ENCODE measurements at places on chromosomes 7 and 10.
A peak's percentile ranks its signal among the peaks of the same experiment; 100 is the strongest.

DNA sequence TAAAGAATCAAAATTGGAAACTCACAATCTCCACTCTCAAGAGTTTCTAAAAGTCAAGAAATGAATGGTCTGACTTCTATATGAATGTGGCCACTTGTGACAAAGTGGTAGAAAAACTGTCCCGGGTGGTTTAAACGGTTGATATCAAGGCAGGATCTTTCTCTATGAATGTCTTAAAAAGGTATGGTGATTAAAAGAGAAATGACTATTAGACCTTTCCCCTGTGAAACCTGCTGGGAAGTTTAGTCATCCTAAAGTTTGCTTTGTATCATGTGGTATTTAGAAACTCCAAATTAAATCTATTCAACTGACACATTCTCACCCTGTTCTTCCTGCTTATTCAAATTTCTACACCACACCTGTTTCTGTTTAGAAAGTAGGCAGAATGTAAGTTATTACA, 492.5 kb downstream of the XPNPEP1 start:
- no peak overlapping the region for H3K4me3 ChIP-seq
- DNase-seq = no peak
- no peak overlapping the region for H3K27ac ChIP-seq
- H3K27me3 ChIP-seq = no peaks in the 10 kb centered on the region

DNA sequence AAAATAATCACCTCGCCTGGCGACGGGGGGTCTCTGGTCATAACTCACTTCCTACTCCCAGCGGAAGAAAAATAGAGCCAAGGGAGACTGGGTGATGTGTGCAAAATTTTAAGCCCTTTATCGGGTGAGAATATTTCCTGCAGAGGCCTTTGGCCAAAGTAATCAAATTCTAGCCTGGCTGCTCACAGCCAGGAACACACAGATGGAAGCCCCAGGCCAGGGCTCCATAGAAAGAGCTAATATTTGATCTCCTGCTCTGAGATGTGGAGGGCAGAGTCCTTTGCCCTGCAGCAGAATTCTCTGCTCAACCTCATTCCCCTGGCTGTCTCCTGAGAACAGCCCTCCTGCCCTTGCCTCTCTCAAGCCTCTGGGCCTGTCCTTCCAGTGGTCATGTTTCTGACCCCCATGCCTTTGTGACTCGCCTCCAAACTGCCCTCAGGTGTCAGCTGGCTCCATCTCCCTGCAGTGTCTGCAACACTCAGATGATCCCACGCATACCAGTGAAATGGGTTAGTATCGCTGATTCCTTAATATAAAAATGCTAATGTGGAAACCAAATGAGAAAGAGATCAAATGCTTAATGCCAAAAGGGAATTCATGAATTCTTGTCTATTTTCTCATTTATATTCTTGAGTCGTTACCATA, 34.5 kb downstream of the FRMD4A start:
- H3K4me3 ChIP-seq = no peak overlapping the region
- DNase-seq = no peak
- H3K27me3 ChIP-seq = peaks cover 12% of the 10 kb centered on the region
- H3K4me1 ChIP-seq = no peaks in the 10 kb centered on the region
- H3K36me3 ChIP-seq = no peaks in the 10 kb centered on the region
- no peak overlapping the region for H3K27ac ChIP-seq

GRCh38 chr10:102120991-102121738, 997 bp upstream of the LDB1 start:
- H3K4me1 ChIP-seq = peaks cover 42% of the 10 kb centered on the region
- no peaks in the 10 kb centered on the region for H3K36me3 ChIP-seq
- no peak for DNase-seq
- no peak overlapping the region for H3K27ac ChIP-seq

DNA sequence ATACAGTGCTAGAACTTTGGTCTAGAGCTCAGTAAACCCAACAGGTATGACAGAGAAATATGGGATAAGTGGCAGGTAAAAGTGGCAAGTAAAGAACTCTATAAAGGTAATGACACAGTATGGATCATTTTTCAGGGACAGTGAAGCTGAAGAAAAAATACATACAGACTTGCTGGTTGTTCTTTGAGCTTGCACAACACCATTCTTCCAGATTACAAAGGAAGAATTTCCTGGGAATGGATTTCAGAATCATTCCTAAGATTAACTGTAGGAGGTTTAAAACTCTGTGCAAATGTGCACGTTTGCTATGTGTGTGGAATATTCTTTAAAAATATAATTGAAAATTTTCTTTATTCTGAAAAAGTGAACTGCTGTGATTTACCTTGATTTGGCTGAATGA, 36.0 kb downstream of the PHF14 start:
- no peak overlapping the region for H3K4me3 ChIP-seq
- H3K27me3 ChIP-seq = no peaks in the 10 kb centered on the region
- H3K4me1 ChIP-seq = no peaks in the 10 kb centered on the region
- H3K36me3 ChIP-seq = no peaks in the 10 kb centered on the region
- H3K27ac ChIP-seq = no peak overlapping the region

DNA sequence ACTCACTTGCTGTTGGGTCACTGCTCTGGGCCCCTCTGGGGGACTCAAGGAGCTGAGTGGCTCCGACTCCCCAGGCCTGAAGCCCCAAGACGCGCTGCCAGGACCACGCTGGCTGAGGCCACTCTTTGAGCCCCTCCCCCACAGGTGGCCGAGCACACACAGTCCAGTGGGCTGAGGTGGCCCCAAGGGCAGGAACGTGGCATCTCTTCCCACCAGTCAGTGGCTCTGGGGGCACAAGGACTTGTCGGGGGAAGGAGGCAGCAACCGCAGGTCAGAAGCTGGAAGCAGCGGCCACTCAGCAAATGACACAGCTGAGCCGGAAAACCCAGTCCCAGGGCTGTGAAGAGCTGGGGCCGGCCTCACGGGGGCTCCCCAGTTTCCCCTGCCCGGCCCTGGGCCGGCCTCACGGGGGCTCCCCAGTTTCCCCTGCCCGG, 24.1 kb downstream of the GRIFIN start:
- no peak overlapping the region for H3K27ac ChIP-seq
- no peak for DNase-seq

DNA sequence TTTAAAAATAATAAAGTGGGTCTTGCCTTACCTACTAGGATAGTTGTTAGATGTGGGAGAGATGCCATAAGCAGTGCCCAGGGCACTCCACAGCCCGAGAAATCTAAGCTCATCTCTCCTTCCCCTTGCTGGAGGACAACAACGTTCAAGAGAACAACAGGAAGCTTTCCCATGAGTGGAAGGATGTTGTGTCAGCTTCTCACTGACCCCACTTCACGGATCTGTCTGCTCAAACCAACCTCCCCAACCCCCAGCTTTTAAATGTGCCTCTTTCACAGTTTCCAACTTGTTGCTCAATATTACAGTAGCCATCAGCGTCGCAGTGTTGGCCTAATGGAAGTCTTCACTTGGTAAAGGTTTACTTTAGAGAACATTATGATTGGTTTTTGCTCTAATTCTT, 72.1 kb downstream of the PTPRE start:
- no peak overlapping the region for H3K4me3 ChIP-seq
- no peak overlapping the region for H3K27ac ChIP-seq
- no peak for DNase-seq
- H3K36me3 ChIP-seq = no peaks in the 10 kb centered on the region

DNA sequence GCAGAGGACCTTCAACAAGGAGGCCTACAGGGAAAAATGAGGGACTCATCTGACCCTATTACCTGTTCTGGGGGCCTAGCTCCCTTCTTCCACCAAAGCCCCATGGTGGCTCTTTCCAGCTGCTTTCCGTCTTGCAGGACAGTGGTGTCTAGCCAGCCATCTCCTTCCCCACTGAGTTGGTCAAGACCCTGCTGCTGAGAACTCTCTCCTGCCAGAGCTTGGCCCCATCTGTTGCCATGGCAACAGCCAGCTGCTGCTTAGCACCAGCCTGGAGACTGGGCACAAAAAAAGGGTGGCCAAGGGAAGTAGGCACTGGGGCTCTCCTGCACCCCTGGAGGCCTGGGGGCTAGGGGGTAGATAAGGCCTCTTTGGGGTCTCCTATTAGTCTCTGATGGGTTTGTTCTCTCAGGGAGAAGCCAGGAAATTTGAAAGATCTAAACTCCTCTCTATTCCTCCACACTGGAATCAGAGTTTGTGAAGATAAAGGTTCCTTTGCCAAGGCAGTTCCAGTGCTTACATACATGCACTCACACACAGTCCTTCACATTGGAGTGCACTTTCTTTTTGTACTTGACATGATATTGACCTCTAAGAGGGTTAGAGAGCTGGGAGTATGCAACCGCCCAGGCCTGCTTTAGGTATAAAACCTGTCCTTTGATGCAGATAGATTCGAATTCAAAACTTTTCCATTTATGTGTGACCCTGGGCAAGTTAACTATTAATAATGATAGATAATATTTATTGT, 15.8 kb downstream of the TSPAN33 start:
- peaks cover 7% of the 10 kb centered on the region for H3K27me3 ChIP-seq
- H3K36me3 ChIP-seq = no peaks in the 10 kb centered on the region
- DNase-seq = no peak

GRCh38 chr10:29083096-29083495, 205.8 kb upstream of the LYZL1 start:
- no peak overlapping the region for H3K27ac ChIP-seq
- no peak overlapping the region for H3K4me3 ChIP-seq
- no peaks in the 10 kb centered on the region for H3K36me3 ChIP-seq

DNA sequence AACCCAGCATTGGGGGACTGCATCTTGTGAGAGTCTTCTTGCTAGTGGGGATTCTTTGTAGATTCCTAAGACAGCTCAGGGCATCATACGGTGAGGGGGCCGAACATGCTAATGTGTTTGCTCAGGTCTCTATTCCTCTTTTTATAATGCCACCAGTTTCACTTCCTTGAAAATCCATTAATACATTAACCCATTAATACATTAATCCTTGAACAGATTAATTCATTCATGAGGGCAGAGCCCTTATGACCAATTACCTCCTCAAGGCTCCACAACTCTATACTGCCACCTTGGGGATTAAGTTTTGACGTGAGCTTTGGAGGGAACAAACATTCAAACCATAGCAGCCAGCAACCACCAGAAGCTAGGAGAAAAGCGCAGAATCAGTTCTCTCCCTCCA, 67.2 kb upstream of the POT1 start:
- H3K27ac ChIP-seq = no peak overlapping the region
- no peak overlapping the region for H3K4me3 ChIP-seq
- no peak for DNase-seq
- no peaks in the 10 kb centered on the region for H3K4me1 ChIP-seq
- H3K27me3 ChIP-seq = no peaks in the 10 kb centered on the region
- H3K36me3 ChIP-seq = no peaks in the 10 kb centered on the region

GRCh38 chr7:92680442-92680841, 90.3 kb upstream of the FAM133B start:
- H3K36me3 ChIP-seq = peaks cover 13% of the 10 kb centered on the region
- H3K27me3 ChIP-seq = no peaks in the 10 kb centered on the region
- no peak overlapping the region for H3K4me3 ChIP-seq
- no peaks in the 10 kb centered on the region for H3K4me1 ChIP-seq
- no peak for DNase-seq

- H3K27me3 ChIP-seq = peaks cover 4% of the 10 kb centered on the region
- no peaks in the 10 kb centered on the region for H3K36me3 ChIP-seq
- no peak for DNase-seq
- no peak overlapping the region for H3K27ac ChIP-seq
- peaks cover 3% of the 10 kb centered on the region for H3K4me1 ChIP-seq
Observed at GRCh38 chr7:150860291-150860977, 8.1 kb downstream of the AOC1 start.

DNA sequence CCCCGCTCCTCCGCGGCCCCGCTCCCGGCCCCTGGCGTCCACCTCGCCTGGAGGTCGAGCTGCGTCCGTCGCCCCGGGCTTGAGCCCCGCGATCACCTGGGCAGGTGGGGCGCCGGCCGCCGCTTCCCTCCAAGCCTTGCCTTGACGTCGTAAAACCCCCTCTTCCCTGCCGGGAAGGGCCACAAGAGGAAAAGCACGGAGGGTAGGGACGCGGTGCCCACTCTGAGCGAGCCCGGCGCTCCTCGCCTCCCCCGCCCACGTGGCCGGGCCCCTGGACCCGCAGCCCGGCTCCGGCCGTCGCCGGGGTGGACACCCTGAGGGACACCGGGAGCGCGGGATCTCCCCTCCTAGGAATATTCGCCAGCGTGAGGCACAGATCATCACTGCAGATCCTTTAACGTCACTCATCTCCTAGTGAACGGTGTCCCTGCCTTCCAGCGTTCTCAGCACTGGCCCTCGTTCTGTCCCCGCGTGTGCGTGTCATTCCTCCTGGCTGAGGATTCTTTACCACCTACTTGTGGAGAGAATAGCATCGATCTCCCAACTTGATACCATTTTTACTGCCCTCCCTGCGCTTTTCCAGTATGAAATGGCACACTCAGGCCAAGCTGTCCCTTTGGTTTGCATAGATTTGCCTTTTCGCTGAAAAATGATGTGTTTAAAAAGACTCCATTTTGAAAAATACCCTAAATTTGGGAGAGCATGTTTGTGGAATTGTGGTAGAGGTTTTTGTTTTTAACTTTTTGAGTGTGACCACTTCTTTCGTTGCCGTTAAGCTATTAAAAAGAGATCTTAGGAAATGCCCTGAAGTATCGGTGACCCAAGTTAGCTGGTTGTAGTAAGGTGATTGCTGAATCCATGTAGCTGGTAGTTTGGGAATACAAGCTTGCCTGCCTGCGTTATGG, 649 bp downstream of the ACTR3B start:
- peak overlapping the region; percentile 81 for H3K27ac ChIP-seq
- no peaks in the 10 kb centered on the region for H3K27me3 ChIP-seq
- peaks cover 16% of the 10 kb centered on the region for H3K4me1 ChIP-seq
- H3K4me3 ChIP-seq = peak overlapping the region; percentile 77
- no peak for DNase-seq

GRCh38 chr10:74255214-74255613, 104.2 kb downstream of the ADK start:
- H3K4me3 ChIP-seq = no peak overlapping the region
- no peak for DNase-seq
- no peaks in the 10 kb centered on the region for H3K4me1 ChIP-seq
- no peaks in the 10 kb centered on the region for H3K27me3 ChIP-seq

DNA sequence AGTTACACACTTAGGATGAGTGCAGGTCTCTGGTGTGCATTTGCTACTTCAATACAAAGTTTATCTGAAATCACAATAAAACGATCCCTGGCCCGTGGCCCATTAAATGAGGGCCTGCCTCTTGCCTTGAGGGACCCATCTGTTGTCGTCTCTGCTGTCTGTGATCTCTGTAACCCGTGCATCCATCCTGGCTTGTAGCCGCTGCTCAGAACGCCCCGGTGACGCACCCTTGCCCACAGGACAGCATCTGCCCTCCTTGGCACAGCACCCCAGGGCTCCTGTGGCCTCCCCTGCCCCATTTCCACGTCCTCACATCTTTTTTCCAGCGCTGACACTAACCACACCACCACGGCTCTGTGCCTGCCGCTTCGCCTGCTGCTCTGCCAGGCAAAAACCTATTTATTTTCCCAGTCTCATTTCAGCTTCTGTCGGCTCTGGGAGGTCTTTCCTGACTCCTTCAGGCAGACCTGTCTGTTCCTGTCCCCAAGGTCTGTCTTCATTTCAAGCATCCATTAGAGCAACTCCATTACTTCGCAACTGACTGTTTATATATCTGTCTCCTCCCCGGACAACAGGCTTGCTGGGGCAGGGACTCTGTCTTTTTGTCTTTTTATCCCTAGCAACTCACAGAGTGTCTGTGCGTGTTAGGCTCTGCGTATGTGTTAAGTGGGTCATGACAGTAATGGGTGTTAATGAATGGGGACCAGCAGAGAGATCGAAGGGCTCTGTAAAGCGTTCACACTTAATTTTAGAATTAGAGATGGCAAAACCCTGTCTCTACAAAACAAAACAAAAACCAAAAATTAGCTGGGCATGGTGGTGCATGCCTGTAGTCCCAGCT, 16.4 kb downstream of the CARD11 start:
- peak overlapping the region; percentile 36 for H3K4me3 ChIP-seq
- peaks cover 15% of the 10 kb centered on the region for H3K4me1 ChIP-seq
- H3K27me3 ChIP-seq = no peaks in the 10 kb centered on the region

GRCh38 chr7:149877890-149878522, 4.2 kb downstream of the ATP6V0E2 start:
- no peaks in the 10 kb centered on the region for H3K27me3 ChIP-seq
- DNase-seq = no peak
- H3K27ac ChIP-seq = no peak overlapping the region
- H3K36me3 ChIP-seq = no peaks in the 10 kb centered on the region

Data from keratinocyte (primary cell).